ENCODE measurements at places on chromosomes 13 and 19.

- no peak for DNase-seq
Observed at GRCh38 chr19:30887042-30887441, 462.2 kb downstream of the TSHZ3 start.

DNA sequence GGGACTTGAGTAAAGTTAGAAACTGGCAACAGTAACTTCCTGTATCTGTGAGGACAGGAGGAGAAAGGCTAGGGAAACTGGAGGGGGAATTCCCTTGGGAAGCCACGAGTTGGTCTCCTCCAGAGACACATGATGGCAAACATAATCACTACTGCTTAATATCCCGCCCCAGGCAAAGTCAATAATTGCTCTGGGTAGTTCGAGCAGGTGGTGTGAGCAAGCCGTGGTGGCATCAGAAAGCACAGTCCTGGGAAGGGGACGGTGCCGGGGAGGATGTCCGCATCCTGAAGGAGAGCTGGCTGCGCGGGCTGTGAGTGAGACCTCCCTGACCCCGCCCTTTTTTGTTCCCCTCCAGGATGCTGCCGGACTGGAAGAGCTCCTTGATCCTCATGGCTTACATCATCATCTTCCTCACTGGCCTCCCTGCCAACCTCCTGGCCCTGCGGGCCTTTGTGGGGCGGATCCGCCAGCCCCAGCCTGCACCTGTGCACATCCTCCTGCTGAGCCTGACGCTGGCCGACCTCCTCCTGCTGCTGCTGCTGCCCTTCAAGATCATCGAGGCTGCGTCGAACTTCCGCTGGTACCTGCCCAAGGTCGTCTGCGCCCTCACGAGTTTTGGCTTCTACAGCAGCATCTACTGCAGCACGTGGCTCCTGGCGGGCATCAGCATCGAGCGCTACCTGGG lies 1.4 kb downstream of the FFAR2 start:
- peak; percentile 18 for DNase-seq

DNA sequence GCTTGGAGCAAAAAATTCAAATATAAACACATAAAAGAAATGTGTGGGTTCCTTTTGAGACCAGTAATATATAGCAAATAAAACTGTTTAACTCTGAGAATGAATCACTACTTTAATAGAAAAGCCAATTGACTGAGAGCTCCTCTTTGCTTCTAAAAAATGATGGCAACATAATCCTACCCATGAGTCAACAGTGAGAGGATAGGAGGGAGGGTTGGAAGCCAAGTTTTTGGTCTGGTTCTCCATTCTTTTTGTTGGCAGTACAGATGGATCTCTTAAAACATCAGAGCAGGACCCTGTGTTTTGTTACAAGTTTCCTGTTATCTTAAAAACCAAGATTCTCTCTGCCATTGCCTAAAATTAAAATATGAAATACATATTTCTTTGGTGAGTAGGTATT lies 50.0 kb upstream of the POSTN start:
- peak; percentile 16 for DNase-seq

DNA sequence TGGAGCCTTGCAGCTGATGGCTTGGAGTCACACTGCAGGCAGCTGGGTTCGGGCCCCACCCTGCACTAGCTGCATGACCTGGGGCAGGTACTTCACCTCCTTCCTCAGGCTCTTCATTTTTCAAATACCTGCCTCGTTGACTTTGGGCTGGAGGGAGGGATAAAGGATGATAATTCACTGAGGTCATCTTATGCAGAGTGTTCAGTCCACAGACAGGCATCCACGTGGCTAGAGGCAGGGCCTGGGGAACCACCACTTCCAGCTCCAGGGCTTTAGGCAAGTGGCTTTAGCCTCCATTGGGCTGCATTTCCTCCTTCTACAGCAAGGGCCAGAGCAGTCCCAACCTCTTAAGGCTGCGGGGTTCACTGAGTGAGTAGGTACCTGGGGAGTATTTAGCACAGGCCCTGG lies 84.8 kb downstream of the SIPA1L3 start:
- DNase-seq, result no peak

DNA sequence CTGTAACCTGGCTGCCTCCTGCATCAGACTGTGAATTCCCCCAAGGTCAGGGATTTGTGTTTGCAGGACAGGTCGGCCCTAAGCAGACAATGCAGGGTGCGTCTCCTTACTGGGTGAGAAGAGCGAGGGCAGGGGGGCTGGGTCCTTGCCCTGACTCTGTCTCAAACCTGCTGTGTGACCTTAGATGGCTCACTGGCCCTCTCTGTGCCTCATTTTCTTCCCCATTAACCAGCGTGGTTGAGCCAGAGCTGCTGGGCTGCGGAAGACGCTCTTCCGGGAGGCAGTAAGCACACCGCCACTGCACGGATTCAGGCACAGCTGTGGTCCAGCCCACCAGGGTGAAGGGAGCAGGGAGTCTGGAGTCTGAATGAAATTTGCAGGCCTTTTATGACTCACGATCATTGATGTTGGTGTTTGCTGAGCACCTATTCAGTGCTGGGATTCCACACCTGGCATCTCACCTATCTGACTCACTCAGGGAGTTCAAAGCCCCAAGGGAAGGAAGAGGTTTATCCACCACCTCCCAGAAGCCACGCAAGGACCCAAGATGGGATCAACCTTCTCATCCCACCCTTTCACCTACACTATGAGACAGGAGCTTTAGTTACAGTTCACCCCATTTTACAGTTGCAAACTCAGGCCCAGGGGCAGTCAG lies 2.5 kb downstream of the AKT1S1 start:
- no peak for DNase-seq

DNA sequence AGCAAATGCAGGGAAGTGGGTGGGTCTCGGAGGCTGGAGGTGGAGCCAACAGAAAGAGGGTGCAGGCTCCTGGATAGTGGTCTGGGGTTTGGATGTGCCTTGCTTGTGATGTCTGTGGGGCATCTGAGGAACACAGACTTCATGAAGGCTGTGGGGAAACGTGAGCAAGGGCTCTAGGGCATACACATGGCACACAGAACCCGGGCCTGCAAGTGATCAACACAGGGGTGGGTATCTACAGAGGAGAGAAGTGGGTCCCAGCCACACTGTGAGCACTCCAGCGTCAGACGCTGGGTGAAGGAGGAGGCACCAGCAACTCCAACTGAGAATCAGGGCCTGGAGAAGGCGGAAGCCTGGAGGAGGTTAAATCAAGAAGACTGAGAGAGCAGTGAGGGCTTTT lies 5.4 kb upstream of the UBE2M start:
- no peak for DNase-seq

DNA sequence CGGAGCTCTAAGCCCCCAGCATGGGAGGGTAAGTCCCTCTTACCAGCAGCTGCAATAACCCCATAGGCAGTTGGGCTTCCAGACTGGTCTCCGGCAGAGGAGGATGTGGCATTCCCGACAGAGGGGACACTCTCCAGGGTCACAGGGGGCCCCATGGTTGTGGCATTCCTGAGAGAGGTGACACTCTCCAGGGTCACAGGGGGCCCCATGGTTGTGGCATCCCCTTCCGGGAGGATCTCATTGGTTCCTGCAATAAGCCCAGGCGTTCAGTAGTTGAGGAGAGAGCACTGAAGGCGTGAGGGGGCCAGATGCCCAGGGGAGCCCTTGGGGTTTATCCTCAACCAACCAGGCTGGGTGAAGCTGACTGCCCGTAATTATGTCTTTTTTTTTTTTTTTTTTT lies 5.4 kb downstream of the CD320 start:
- DNase-seq, result no peak

GRCh38 chr13:79806821-79807220 lies 325.9 kb downstream of the NDFIP2 start:
- no peak for DNase-seq

DNA sequence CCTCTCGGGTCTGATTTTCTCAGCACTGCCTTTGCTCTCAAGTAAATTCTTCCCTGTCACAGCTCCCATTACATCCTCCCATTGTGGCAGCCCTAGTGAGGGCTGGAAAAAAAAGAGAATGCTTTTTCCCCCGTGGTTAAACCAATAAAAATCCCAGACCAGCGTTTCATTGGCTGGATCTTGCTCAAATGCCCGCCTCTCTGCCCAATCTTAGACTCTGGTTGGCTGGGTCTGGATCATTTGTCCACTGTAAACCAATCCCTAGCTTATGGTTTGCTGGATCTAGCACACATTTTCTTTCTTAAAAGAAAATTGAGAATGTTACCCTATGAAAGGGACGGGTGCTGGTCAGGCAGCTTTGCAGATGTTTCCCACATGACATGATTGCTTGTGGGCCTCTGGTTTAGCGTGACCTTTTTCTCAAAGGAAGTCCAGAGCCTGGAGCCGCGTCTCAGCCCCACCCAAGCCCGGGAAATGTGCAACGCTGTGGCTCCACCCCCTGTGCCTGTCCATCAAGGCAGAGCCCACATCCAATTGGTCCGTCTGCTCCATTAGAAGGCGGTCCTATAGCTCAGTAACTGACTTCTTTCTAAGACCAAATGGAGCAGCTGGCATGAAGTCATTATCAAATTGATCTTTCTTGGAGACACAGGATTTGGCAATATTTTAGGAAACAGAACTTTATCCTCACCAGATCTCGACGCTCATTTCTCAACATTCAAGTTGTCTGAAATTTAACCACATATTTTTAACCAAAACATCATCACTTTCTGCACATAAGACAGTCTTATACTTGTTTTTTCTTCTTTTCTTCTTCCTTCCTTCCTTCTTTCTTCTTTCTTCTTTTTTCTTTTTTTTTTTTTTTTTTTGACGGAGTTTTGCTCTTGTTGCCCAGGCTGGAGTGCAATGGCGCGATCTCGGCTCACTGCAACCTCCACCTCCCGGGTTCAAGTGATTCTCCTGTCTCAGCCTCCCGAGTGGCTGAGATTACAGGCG lies 2.6 kb upstream of the MCEMP1 start:
- DNase-seq, result peak; percentile 76

- DNase-seq, result peak; percentile 32
Observed at GRCh38 chr13:83215627-83216026, 666.6 kb downstream of the SLITRK1 start.

- DNase-seq, result peak; percentile 91
Observed at GRCh38 chr19:58575183-58576041, 2.3 kb upstream of the MZF1 start.

DNA sequence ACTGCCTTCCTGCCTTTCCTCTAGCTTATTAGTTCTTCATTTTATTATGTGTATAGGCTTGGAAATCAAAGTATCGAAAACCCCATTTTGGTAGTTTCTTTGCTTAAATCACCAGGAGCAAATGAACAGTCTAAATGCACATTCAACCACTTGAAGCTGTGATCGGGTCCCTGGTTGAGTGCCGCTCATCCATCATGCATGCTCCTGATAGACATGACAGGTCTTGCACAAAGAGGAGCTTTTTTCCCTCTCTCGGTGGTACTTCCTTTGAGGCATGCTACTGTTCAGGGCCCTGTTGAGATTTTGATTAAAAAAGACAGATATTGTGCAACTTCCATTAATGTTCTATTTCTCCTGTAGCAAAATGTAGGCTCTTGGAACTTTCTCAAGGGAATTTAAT lies 185.8 kb downstream of the OLFM4 start:
- no peak for DNase-seq

DNA sequence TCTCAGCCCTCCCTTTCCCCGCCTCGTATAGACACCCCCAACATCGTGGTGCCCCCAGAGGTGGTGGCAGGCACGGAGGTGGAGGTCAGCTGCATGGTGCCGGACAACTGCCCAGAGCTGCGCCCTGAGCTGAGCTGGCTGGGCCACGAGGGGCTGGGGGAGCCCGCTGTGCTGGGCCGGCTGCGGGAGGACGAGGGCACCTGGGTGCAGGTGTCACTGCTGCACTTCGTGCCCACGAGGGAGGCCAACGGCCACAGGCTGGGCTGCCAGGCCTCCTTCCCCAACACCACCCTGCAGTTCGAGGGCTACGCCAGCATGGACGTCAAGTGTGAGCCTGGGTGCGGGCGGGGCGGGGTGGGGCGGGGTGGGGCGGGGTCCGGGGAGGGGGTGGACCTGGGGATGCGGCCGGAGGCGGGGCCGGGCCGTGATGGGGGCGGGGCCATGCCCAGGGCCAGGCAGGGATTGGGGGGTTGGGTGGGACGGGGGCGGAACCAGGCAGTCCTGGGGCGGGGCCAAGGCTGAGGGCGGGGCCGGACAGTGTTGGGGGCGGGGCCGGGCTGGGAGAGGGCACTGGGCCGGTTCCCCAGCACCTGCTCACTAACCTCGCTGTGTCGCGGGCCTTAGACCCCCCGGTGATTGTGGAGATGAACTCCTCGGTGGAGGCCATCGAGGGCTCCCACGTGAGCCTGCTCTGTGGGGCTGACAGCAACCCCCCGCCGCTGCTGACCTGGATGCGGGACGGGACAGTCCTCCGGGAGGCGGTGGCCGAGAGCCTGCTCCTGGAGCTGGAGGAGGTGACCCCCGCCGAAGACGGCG lies 7.8 kb downstream of the MAG start:
- no peak for DNase-seq

DNA sequence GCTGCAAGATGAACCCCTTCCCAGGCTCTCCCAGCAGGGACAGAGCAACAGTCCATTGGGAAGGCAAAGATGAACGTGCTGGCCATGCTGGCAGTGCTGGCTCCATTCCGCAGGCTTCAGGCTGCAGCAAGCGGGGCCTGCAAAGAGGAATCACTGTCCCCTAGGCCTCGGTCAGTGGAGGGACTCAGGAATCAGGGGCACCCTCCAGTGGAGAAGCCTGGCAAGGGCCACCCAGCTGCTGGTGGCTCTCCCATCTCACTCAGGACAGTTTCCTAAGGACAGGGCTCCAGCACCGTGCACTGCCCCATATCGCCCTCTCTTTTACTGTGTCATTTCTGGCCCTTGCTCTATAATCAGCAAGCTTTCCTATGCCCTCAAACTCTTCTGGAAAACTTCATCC lies 498.6 kb downstream of the EFNB2 start:
- DNase-seq, result peak; percentile 5

All from MCF 10A (cell line).